ENCODE measurements at places on chromosomes 7 and 10.

GRCh38 chr7:76356823-76357222 lies 2.0 kb downstream of the YWHAG start:
- no peak for DNase-seq

GRCh38 chr10:104246976-104247375 lies 7.7 kb upstream of the GSTO1 start:
- no peak for DNase-seq

DNA sequence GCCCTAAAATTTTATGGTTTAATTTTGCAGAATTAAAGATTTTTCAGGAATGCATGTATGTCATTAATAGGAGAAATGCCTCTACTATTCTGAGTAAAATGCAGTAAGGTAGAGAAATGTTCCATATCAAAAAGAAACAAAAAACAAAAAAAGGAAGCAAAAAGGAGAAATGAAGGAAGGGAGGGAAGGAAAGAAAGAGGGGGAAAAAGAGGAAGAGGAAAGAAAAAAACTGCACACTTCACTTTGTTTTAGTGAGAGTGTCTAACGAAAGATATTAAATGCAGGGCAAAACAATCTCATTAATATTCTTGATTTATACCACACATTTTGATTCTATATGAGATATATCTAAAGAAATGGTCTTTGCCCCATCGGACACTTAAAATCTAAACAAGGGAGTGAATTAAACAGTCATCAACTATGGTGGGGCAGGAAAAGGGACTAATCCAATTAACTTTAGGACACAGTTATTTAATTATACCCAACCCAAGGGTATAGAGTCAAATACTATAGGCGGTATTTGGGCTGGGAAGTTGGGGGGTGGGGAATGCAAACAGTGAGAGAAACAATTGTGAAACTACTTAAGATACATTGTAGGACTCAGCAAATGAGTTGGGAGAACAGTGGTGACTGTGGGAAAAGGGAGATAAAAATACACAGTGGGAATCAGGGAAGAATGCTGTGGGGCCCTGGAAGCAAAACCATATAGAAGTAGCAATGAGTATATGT lies 27.0 kb downstream of the IMMP2L start:
- DNase-seq = no peak

GRCh38 chr10:44064317-44064716 lies 320.6 kb downstream of the CXCL12 start:
- no peak for DNase-seq

DNA sequence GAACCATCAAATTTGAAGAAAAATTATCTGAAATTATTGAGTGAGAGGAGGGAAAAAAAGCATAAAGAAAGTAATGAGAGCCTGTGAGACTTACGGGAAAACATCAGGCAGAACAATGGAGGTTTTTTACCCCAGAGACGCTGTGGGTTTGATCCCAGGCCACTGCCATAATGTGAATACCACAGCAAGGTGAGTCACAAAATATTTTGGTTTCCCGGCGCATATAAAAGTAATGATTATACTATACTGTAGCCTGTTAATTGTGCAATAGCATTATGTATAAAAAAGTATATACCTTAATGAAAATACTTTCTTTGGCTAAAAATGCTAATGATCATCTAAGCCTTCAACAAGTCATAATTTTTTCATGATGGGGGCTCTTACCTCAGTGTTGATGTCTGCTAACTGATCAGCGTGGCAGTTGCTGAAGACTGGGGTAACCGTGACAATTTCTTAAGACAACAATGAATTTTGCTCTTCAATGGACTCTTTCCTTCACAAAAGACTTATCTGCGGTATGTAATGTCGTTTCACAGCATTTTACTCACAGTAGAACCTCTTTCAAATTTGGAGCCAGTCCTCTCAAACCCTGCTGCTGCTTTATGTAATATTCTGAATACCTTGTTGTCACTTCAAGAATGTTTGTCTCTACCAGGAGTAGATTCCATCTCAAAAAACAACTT lies 97.0 kb upstream of the FAM20C start:
- no peak for DNase-seq

DNA sequence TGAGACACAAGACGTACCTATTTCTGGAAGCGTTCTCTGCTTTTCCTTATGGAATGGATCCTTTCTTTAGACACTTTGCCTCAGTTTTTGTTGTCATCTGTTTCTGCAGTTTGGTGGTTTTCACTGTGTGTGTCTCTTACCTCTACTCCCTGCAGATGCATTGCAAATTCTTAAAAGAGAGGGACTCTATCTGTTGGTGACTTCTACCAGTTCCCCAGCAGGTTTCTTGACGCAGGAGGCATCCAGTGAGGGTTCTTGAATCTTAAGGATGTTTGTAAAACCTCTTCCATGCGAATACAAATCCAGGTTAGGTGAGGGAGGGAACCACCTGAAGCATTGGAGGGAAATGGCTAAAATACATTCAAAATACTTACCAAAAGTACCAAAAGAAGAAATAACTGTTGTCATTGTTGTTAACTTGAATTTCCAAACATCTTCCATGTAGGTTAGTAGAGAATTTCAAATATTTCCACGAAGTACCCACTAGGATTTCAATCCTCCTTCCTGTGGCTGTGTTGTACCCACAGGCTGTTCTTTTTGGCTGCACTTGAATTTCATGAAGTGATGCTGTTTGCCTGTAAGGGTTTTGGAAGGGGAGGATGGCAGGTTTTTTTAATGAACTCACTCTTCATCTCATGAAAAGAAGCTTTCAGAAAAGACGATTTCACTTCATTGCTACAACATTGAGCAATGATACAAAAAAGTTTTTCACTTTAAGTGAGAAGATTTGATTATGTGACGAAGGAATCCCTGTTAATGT lies 32.2 kb downstream of the PLXDC2 start:
- no peak for DNase-seq

DNA sequence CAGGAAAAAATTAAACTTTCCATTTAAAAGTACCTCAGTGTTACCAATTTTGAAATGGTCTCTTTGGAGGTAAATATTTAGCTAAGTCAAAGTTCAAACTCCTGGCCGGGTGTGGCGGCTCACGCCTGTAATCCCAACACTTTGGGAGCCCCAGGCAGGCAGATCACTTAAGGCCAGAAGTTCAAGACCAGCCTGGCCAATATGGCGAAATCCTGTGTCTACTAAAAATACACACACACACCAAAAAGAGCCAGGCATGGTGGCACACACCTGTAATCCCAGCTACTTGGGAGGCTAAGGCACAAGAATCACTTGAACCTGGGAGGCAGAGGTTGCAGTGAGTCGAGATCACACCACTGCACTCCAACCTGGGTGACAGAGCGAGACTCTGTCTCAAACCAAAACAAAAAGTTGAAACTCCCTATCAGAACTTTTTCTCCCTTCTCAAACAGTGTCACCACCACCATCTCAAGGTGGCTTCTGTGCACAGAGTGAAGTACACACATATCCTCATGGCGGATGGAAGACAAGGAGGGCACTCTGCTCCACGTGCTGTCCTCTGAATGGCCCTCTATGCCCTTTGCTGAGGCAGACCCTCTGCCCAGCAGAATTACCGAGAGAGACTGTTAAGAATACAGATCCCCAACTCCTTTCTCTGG lies 11.7 kb upstream of the PIK3CG start:
- no peak for DNase-seq
